Urinary bladder (tissue), 4 donors: ENCODE measurements at places on chromosomes 2 and 18.

DNA sequence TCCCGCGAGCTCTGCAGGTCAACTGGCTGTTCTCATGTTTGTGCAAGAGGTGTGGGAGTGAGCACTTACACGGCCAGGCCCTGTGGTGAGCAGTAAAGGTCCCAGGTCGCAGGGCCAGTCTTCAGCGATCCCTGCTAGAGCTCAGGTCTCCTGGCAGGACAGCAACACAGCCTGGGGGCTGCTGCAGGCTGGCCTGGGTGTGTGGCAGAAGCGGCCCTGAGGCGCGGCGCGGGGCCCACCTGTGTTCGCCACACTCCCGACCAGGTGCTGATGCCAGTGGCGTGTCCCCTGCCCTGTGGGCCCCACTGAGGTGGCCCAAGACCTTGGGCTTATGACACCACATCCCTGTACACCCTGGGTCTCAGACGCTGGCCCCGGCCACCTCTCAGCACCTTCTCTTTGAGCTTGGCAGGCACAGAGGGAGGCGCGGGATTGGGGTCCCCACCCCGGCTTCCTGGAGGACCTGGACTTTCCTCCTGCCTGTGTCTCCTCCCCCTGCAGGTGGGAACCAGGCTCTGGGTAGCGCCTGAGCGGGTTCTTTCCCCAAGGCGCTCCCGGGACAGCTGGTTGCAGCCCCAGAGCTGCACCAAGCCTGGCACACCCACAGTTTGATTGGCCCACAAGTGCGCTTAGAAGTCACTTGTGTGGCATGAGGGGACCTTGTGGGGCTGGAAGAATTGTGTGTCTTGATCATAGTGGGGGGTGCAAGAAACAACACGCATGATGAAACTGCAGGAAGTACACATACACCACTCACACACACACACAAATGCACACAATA is 59.2 kb downstream of the TWIST2 start:
- no peak for DNase-seq

DNA sequence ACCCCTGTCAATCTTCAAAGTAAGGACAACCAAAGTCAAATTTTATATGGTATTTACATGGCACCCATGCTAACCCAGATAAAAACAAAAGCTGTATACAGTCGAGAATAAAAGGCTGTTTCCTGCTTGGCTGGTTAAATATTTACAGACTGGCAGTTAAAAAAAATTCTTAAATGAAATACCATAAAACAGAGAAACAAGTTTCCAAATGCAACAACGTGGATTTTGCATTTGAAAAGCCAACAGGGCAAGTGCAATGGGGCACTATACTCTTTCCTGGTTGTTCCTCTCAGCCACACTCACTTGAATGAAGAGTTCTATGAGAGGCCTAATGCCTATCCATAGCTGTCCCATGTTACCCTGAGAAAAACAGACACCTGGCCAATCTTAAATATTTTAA is 6.1 kb upstream of the NR4A2 start:
- DNase-seq, result no peak

DNA sequence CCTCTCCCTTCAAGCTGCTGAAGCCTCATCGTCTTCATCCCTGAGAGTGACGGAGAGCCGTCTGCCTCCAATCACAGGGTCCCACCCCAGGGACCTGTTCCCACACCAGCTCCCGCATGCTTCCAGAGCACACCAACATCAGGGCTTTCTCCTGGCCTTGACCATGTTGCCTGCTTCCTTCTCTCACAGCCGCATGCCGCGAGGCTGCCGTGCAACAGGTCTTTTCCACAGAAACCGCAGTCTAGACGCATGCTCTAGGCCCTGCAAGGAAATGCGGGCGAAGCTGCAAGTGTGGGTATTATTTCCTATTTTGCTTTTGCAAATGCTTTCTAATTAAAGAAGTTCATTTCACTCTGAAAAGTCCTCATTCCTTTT is 277.8 kb downstream of the EIPR1 start:
- no peak for DNase-seq

GRCh38 chr18:43648002-43648401 is 370.7 kb upstream of the SYT4 start:
- no peak for DNase-seq

DNA sequence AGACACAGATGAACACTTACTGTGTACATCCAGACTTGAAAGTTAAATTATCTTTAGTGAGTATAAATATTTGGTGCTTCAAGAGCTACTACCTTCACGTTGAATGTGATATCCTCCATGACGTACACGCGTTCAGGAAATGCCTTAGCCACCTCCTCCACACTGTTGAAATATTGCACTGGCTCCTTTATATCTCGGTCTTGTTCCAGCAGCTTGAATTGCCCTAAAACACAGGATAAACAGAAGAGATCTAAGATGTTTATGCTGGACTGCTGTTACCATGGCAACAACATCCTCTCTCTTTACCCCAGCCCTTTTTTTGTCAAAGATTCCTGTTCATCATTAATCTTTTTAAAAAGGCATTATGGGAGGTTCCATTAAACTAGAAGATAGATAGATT is 120.3 kb downstream of the MEP1B start:
- DNase-seq, result no peak

GRCh38 chr2:230097841-230098240 is 29.1 kb upstream of the SLC16A14 start:
- no peak for DNase-seq

DNA sequence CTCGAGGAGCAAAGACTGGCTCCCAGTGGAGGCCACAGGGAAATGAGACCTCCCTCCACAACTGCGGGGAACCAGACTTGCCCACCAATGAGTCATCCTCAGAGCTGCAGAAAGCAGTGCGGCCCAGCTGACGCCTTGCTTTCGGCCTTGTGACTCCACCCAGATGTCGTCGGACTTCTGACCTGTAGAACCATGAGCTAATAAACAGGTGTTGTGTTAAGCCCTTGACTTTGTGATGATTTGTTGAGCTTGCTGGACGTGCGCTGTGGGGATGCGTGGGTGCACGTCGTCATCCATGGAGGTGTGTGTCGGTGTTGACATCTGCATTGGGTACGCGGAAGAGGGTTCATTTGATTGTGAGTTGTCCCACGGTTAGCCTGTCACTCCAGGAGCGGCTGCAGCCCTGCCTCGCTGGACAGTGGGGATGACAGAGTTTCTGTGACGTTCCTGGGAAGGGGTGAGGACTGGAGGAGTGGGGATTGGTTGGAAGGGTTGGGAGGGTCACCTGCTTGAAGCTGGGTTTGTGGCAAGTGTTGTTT is 154.1 kb downstream of the SH3BP4 start:
- no peak for DNase-seq

DNA sequence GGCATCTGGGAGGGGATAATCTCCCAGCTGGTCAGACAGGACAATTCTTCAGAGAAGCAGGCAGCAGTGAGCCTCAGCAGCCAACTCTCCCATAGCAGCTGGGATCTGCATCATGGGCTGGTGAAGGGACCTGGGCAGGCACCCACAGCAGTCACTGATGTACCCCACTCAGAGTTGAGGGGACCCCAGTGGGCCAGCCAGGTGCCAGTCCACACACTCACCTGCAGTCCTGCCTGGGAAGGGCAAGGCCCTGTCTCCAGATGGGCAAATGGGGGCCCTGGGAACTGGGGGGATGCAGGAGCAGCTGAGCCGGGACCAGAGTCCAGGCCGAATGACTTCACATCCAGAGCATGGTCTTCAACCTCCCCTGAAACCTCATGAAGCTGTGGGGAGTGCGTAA is 170.4 kb downstream of the ZFP36L2 start:
- DNase-seq, result no peak

- DNase-seq, result no peak
These were observed 214.8 kb downstream of the MTX2 start for GRCh38 chr2:176483901-176484568.

DNA sequence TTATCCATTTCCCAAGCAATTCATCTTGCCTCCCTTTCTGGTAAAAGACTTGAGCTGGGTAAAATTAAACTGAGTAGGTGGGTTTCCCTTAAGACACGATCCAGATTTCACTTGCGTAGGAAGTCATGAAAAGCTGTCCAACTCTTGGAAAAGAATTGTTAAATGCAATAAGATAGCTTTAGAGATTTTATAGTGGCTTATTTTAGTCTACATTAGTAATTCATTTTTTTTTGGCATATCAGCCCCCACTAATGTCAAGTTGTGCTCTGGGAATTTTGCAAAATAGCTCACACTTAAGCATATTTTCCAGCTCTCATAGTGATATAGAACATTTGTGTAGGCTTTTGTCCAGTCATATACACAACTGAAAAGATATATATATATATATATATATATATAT is 344.7 kb upstream of the FIGN start:
- DNase-seq, result peak; percentile 73

DNA sequence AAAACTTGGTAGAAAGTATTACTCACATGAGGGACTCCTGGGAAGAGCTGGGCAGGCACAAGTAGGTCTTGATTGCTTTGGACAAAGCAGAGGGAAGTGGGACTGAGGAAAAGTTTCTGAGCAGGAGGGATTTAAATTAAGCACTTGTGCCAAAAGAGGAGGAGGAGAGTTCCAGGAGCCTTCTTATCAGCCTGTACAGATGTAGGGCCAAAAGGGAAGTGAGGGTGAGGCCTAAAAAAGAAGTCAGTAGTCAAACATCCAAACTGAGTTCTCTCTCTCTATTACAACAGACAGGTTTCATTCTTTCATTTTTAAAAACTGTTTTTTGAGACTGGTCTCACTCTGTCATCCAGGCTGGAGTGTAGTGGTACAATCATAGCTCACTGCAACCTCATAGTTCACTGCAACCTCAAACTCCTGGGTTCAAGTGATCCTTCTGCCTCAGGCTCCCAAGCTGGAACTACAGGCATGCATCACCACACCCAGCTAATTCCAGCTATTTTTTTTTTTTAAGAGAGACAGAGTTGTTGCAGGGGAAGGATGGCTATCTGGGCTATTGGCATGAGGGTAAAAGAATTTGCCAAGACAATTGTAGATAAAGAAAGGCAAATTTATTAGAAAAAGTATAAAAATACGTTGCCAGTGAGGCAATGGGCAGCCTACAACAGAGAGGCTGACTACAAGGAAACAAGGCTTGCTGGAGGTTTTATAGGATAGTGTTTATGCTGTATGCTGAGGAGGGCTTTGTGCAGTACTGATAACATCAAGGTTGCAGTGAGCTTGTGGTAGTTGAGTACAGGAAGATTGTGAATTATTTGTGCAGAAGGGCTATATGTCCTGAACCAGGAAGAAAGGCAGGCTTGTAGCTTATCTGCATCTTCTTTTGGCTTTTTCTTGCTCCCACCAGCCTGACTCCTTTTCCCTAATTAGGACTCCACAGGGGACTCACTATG is 29.0 kb downstream of the CFAP210 start:
- no peak for DNase-seq

DNA sequence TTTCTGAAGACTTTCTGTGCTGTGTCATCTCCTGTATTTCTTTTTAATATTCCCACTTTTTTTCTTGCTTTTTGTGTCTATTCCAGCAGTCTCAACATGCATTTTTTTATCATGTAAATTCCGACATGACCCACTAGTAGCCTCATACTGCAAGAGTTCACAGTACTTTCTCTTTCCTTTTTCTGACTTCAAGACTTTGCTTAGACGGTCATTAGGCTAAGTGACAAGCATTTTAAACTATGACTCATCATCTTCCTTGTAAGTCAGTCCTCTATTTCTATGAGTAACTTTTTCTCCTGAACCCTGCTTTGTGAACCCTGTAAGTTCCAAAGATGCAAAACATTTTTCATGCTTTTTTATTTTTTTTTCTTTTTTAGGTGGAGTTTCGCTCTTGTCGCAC is 381.2 kb downstream of the TXNL1 start:
- DNase-seq, result no peak

- DNase-seq, result no peak
These were observed 335.8 kb downstream of the ZNF521 start for GRCh38 chr18:25016181-25016580.

DNA sequence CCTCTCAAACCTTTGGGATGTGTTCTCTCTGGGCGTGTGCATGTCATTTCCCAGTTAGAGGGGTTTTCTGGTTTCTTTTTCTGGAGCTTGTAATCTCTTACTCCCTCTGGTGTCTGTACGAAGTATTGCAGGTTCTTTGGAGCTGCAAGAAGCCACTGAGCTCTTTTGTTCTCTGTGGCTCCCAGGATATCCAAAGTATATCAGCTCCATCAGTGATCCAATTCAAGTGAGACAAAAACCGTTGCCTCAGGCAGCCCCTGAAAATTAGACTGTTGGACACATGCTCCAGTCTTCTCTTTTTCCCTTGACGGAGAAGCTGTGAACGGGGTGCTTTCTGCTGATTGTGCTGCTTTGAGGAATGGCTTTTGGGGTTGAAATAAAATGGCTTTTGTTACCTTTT is 59.0 kb upstream of the LDLRAD4 start:
- no peak for DNase-seq

GRCh38 chr18:45727068-45727467 is 3.1 kb downstream of the SLC14A1 start:
- DNase-seq, result no peak

GRCh38 chr2:38672445-38673391 is 6.8 kb downstream of the GALM start:
- DNase-seq, result no peak

DNA sequence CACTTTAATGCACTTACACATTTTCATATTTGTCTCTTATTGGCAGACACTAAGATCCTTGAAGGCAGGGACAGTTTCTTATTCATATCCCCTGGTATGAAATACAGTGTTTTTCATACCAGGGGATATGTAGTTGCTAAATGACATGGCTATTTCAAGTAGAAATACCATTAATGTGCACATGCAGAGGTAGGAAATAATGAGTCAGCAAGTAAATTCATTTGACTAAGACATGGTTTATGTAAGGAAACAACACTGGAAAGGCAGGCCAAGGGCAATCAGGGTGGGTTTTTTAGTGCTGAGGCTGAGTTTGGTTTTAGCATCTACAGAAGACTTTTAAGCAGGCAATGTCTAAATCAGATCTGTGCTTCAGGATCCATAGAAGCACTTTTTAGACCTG is 155.9 kb downstream of the WDPCP start:
- no peak for DNase-seq

GRCh38 chr18:13606604-13607254 is 119.6 kb downstream of the FAM210A start:
- no peak for DNase-seq

DNA sequence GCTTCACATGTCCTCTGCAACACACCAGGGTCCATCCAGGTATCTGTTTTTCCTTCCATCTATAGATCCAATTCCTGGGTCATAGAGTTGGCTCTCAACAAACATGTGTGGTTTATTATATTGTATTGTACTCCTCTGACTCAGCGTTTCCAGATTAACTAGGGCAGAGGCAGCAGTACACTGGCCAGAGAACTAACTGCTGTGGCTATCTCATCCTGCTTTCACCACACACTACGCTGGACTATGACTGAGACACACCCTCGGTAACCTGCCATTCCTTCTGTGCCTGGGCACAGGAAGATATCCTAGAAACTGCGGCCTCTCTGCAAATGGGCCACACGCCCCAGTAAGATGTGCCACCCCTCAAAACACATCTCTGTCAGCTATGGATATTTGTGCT is 159.8 kb upstream of the STK17B start:
- DNase-seq, result no peak

GRCh38 chr2:169561364-169561763 is 12.3 kb downstream of the FASTKD1 start:
- no peak for DNase-seq
